ENCODE measurements at places on chromosomes 4 and X.

DNA sequence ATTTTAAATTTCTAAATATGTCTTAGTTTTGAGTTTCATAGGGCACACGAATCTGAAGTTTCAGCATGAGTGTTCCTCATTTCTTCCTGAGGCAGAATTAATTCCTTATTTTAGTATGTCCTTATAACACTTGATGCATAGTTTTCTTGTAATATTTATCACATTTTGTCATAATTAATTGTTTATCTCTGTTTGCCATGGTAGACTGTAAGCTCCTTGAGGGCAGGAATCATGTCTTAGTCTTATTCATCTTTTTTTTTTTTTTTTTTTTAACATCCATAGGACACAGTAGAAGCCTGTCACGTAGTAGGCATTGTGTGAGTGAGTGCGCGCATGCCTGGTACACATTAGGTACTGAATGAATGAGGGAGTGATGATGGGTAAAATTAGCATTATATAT is 131.7 kb downstream of the STAG2 start:
- no peak for DNase-seq

- no peak for DNase-seq
Observed at GRCh38 chrX:44698357-44698756, 145.5 kb upstream of the DUSP21 start.

DNA sequence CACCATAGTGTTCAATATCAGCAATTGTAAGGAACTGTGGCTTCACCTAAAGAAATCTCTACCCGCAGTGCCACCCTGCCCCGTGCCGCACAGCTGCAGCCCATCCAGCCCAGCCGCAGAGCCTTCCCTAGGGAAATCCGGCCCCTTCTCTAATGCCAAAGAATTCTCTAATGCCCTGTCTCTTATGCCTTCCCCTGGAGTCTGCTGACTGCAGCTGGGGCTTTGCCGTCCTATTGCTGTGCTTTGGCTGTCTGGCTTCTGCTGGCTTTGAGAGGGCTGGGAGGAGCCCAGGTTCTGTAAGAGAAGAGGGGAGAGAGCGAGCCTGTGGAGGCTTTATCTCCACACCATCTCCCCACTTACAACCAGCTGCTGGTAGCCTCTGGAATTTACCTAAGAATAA is 85.9 kb upstream of the HELT start:
- no peak for DNase-seq

GRCh38 chrX:9434051-9434550 is 30.8 kb upstream of the TBL1X start:
- DNase-seq = no peak

DNA sequence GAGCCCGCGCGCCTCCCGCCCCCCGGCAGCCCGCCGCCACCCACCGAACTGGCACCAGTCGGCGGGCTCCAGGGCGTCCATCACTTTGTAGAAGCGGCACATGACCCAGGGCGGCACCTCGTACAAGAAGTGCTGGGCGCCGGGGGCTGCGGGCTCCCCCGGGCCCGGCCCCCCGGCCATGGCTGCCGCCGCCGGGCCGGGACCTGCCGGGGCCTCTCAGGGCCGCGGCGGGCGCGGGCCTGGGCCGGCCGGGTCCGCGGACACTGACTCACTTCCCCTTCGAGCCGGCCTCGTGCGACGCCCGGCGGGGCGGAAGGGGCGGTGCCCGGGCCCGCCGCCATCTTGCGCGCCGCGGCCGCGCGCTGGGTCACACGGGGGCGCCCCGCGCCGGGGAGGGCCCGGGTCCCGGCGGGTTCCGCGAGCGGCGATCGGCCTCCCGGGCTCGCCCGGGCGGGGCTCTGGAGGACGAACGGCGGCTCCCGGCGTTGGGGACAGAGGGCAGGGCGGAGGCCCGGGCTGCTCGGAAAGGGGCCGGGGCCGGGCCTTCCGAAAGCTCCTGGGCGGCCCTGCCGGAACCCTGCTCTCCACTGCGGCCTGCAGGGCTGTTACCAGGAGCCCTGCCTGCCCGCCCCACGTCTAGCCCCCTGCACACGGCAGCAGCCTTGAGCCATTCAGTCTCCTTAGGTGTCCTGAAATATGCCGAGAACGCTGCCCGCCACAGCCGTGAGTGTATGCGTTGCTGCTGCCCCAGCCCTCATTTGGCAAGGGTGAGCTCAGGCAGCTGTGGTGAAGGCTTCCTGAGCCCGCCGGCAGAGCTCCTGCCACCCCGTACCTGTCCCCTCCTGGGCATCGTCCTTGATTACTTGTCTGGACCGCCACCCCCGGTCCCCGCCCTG is at the start of gene IRAK1:
Gene IRAK1 (minus strand): TSS at position 270 of the 896 bp plus-strand sequence. CDS start 90 bp downstream, at position 180.
- peak; percentile 65 for DNase-seq

DNA sequence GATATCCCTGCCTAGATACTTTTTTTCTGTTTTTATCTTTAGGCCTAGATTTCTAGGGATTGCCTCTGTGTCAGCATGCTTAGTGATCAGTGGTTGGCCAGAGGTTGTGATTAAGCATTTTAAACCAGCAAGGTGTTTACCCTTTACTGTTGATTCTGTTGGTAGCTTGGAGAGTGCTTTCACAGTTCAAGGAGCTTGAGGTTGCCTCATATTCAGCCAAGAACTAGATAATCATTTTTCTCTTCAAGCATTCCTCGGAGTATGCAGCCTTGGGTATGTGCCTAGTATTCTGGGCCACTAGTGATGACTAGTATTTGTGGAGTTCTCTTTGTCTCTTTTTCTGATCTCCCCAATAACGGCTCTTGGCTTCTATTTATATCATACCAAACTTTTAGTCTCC is 20.4 kb downstream of the APOOL start:
- DNase-seq = no peak

- no peak for DNase-seq
Observed at GRCh38 chr4:91611782-91612181, 692.0 kb upstream of the GRID2 start.

DNA sequence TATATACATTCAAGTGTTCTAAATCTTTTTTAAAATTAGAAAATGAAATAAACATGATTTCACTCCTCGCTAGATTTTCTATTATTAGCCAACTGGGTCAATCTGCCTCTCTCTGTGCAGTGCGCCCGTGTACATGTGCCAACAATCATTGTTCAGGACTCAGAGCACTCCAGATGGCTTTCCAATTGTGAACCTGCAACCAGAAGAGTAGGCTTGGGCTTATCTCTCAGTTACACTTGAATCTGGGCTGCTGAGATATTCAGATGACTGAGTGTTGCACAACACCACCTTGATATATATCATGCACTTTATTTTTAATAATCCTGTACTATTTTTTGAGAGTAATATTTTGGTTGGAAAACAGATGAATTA is 184.0 kb upstream of the FSTL5 start:
- DNase-seq = no peak

- peak; percentile 94 for DNase-seq
Observed at GRCh38 chr4:128823025-128823661, 13.6 kb downstream of the JADE1 start.

- DNase-seq = peak; percentile 85
Observed at GRCh38 chr4:182448281-182449151, 205.3 kb downstream of the TENM3 start.

DNA sequence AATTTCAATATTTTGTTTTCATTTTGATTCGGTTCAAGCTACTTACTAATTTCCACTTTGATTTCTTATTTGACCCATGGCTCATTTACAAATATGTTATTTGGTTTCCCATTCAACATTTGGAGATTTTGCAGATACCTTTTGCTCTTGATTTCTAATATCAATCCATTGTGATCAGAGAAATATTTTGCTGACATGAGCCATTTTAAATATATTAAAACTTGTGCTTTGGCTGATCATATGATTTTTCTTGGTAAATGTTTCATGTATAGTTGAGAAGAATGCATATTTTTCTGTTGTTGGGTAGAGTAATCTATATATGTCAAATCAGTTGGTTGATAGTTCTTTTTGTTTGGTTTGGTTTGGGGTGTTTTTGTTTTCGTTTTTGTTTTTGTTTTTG is 95.0 kb downstream of the GASK1B start:
- no peak for DNase-seq

DNA sequence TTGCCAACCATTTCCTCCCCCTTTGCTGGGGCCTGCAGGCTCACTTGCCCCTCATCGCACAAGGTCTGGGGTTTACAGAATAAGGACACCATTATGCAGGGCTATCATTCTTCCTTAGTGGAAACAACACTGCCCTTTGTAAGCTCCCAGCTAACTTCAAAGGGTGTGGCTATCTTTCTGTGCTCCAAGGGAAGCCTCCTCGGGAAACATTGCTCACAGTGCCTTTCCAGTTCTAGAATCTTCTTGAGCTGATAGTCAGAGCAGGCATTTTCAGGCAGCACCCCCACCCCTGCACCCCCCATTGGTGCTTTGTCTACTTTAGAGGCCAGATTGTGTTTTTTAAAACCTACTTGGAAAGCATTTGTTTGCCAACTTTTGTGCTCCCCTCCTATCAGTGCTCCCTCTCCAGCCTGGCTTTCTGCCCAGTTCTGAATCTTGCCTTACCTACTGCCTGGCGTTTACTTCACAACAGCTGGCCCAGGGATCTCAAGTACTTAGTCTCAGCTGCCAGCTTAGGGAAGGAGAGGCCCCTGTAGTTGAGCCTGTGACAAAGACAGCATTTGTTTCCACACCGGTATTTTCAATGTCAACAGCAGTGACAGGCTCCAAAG is 53.5 kb downstream of the PLAC1 start:
- DNase-seq = peak; percentile 31

GRCh38 chr4:124433044-124433443 is 279.5 kb downstream of the ANKRD50 start:
- DNase-seq = no peak

- DNase-seq = no peak
Observed at GRCh38 chrX:13955095-13955647, 74.5 kb downstream of the GEMIN8 start.

- DNase-seq = no peak
Observed at GRCh38 chr4:140858897-140859296, 102.7 kb upstream of the TBC1D9 start.
